Right kidney (tissue), 9 donors: ENCODE measurements at places on chromosomes 4 and X.
A peak's percentile ranks its signal among the peaks of the same experiment; 100 is the strongest.

DNA sequence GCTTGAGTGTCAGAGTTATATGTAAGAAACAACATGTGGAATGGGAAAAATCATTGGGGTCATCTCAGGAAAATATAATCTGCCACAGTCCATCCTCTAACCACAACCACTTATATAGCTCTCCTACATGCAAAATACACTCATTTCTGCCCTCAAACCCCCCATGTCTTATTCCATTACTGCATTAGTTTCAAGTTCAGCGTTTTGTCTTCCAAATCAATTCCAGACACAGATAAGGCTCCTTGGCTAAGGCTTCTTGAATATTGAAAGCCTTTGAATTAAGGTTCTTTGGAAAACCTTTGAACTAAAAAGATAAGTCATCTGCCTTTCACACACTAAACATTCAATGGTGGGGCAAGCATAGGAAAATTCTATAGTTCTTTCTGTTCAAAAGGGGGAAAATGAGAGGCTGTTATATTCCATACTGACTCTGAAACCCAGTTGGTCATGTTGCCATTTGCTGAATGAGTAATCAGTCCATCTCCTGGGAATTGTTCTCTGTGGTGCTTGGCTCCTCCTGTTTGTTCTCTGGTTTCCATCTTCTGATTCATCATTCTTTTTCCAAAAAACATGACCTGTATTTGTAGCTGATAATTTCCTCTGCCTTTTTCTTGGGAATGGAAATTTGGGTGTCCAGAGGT, 218.7 kb downstream of the BMPR1B start:
- no peak for DNase-seq

DNA sequence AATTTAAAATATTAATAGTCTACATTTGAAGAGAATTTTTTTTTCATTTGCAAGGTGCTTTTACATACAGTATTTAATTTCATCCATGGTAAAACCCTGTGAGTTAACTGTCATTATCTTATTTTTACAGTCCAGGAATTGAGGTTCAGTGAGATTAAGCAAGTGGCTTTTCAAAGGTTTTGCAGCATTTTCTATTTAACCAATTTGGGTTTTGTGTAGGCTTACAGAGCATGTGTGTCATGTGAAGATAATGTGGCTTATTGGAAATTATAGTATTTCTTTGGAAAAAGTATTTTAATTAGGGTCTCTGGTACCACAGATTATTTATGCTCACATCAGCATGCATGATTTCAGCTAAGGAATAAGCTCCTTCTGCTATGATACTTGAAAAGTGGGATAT, 4.5 kb downstream of the XK start:
- no peak for DNase-seq

DNA sequence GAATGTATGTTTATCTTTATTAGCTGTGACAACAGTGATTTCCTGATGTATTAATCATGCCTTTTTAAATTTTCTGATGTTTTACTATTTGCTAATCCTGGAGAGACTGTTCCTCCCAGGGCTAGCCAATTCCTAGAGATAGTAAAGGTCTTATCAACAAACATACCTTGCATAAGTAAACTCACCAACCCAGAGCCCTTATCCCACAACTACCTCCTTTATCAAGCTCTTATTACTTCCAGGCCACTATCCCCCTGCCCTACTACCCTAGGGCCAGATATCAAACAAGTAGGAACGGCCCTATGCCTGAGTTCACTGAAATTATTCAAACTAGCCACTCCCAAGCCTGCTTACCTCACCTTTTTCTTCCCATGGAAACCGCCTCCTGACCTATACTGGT, 58.2 kb upstream of the NPNT start:
- no peak for DNase-seq

GRCh38 chrX:1323315-1323714, 13.3 kb upstream of the IL3RA start:
- no peak for DNase-seq

GRCh38 chrX:22818061-22818460, 181.7 kb upstream of the DDX53 start:
- DNase-seq: no peak

GRCh38 chrX:123833387-123833786, 26.5 kb upstream of the XIAP start:
- DNase-seq: peak; percentile 12

DNA sequence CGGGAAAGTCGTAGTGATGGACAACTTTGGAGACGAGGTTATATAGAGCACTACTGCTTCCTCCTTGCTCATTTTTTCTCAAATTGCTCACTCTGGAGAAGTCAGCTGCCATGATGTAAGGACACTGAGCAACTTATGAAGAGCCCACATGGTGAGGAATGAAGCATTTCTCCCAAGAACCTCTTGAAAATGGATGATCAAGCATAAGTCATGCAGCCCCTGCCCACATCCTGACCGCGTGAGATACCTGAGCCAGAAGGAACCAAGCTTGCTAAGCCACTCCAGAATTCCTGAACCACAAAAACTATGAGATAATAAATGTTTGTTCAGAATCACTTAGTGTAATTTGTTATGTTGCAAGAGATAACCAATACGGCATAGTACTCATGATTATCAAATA, 42.8 kb downstream of the PDE5A start:
- DNase-seq: no peak

GRCh38 chr4:129751646-129752045, 655.7 kb downstream of the C4orf33 start:
- no peak for DNase-seq

DNA sequence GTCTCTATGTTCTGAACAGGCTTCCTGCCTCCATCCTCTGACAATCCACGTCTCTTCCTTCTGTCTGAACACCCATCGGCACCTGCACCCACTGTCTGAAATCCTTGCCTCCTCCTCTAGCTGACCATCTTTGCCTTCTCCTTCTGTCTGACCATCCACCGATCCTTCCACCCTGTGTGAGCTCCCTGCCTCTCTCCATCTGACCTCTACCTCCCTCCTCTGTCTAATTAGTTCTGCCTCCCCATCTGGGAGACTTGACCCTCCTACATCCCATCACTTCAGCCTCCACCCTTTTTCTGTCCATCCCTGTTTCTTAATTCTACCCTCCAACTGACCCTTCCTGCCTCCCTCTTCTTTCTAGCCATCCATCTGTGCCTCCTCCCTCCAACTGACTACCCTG, 10.0 kb downstream of the SLC38A5 start:
- DNase-seq: no peak

DNA sequence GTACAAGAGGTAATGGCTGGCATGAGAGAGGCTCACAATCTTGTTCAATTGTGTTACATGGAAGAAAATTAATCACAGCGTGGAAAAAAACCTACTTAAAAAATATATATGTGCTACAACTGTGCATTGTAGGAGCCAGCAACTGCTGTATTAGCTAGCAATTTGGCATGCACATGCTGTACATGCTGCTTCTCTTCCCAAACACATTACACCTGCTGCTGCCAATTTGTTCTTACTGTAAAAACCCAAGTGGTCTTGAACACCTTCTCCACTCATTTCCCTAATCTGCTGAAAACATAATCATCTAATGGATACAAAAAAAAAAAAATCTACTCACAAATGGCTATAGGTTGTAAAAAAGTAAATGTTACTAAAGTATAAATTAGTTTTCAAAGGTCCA, 264.2 kb downstream of the INPP4B start:
- DNase-seq: no peak

GRCh38 chrX:65679071-65679540, 11.7 kb downstream of the MSN start:
- no peak for DNase-seq

GRCh38 chr4:117664706-117665444, 369.4 kb upstream of the NDST3 start:
- DNase-seq: no peak

DNA sequence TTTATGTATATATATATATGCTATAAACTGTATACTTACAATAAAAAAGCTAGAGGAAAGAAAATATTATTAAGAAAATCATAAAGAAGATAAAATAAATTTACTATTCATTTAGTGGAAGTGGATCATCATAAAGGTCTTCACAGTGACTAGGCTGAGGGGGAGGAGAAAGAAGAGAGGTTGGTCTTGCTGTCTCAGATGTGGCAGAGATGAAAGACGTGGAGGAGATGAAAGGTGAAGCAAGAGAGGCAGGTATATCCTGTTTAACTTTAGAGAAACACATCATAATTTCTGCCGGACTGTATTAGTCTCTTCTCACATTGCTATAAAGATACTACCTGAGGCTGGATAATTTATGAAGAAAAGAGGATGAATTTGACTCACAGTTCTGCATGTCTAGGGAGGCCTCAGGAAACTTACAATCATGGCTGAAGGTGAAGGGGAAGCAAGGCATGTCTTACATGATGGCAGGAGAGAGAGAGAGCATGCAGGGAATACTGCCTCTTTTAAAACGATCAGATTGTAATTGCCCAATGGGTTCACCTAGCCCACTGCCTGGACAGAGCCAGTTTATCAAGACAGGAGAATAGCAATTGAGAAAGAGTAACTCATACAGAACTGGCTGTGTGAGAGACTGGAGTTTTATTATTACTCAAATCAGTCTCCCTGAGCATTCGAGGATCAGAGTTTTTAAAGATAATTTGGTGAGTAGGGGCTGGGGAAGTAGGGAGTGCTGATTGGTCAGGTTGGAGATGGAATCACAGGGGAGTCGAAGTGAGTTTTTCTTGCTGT, 22.1 kb upstream of the RRAGB start:
- no peak for DNase-seq

GRCh38 chr4:152586668-152587067, 50.8 kb upstream of the FBXW7 start:
- DNase-seq: no peak

GRCh38 chrX:14528629-14529289, 577 bp upstream of the GLRA2 start:
- DNase-seq: peak; percentile 15

- no peak for DNase-seq
These were observed 619.2 kb downstream of the RAPGEF2 start for GRCh38 chr4:159722052-159722451.

- DNase-seq: no peak
These were observed 19.1 kb upstream of the CXCL11 start for GRCh38 chr4:76055016-76055415.

DNA sequence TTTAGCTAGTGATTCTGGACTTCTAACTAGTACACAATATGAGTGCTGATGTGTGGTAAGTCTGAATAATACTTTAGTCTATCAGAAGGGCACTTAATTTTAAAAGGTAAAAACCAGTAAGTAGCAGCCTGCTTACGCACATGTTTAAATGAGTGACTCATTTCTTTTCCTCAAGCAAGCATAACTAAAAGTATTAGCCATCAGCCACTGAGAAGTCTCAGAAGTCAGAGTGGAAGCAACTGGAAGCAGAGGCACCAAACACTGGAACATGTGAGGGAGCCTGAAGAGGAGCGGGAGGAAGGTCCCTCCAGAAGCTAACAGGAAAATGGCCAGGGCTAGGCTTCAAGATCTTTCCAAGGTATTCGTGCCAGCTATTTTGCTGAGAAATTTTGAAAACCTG, 257.7 kb downstream of the RAPGEF2 start:
- DNase-seq: no peak

GRCh38 chrX:132565273-132565672, 76.4 kb upstream of the MBNL3 start:
- DNase-seq: no peak

GRCh38 chr4:60805500-60806313, 394.4 kb upstream of the ADGRL3 start:
- peak; percentile 4 for DNase-seq

GRCh38 chr4:118918388-118918787, 29.7 kb downstream of the SYNPO2 start:
- DNase-seq: no peak

GRCh38 chr4:101238706-101239105, 108.6 kb downstream of the PPP3CA start:
- no peak for DNase-seq

DNA sequence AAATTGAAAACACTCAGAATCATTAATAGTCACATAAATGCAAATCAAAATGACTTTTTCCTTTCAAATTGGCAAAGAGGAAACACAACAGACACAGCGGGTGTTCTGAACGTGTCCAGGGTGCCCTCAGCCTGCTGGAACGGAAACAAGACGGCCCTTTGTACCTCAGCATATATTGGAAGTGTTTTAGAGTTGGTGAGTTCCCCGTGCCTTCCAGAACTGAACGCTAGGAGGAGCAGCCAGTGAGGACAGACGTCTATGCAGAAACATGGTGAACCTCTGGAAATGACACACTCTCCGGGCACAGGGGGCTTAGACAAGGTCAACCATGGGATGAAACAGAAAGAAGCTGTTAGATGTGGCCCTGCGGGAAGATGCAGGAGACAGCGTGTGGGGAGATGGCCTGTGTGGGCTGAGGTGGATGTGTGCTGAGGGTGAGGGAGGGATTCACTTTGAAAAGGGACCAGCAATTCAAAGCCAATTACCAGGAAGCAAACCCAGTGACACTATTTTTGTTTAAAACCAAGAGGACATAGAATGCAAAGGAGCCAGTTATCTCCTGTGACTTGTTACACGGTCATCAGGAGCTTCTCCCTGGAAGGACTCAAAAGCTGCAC, 40.4 kb downstream of the RNF212 start:
- no peak for DNase-seq

DNA sequence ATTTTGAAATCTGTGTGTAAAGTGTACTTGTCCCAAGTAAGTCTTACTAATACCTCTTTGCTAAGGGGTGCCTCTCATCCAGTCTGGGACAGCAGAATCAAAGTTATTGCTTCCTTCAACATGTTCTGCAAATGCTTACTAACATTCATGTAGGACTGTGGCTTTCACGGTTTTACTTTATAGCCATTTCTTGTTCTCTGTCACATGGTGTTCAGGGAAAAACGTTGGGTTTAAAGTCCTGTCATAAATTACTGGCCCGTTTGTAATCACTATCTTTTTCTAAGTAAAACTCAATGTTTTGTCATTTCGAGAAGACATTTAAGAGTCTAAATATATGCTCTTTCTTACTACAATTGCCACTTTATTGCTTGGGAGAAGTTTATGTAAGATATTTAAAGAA, 321.1 kb downstream of the STIM2 start:
- DNase-seq: no peak

- DNase-seq: no peak
These were observed 4.3 kb downstream of the PGRMC1 start for GRCh38 chrX:119240356-119240755.

DNA sequence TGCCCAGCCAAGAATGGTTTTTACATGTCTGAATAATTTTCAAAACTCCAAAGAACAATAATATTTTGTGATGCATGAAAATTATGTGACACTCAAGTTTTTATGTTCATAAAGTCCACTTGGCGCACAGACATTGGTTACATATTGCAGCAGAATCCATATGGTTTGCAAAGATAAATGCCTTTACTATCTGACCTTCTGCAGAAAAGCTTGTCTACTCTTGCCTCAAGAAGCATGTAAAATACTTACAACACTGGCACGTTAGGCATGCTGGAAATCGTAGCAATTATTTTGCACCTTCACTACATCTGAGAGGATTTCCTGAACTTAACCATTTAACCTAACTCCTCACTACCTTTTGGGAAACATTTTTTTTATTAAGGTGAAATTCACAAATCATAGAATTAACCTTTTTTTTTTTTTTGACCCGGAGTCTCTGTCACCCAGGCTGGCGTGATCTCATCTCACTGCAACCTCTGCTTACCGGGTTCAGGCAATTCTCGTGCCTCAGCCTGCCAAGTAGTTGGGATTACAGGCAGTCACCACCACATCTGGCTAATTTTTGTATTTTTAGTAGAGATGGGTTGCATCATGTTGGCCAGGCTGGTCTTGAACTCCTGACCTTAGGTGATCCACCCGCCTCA, 3.5 kb upstream of the XG start:
- DNase-seq: no peak
